Central memory CD8-positive, alpha-beta T cell (primary cell): ENCODE measurements at places on chromosomes 6 and 20.

GRCh38 chr6:138523347-138524210 is 24.3 kb upstream of the NHSL1 start:
- no peak for DNase-seq

- DNase-seq = no peak
Measured at GRCh38 chr6:163712566-163712961, 298.0 kb downstream of the QKI start.

DNA sequence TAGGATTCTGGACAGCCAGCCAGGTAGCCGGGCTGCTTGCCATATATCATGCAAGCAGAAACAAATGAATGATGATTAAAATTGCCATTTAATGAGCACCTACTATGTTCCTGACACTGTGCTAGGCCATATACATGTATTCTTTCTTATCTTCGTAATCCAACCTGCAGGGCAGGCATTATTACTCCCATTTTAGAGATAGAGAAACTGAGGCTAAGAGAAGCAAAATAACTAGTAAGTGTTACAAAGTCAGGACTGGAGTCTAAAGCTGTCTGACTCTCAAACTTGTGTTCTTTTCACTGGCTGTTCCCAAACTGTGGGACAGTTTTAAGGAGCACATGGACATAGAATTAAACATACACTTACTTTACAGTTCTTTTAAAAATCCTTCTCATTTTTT is 2.0 kb downstream of the CD40 start:
- DNase-seq = no peak

DNA sequence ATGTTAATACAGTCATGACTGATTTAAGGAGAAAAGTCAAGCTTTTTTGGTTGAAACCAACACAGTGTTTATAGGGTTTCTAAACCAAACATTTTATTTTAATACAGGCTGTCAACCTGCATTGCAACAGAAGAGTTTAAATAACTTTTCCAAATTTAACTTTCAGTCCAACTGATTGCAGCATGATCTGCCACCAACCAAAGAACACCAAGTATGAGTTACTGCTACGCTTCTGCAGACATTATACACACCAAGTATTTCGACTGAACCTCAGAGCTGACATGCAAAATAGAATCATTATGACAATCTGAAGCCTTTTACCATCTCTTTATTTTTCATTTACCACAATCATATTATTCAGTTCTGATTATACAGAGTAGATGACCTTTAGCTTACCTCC is 151.2 kb upstream of the DST start:
- no peak for DNase-seq

- no peak for DNase-seq
Measured at GRCh38 chr20:38864662-38865061, 59.2 kb downstream of the PPP1R16B start.

- no peak for DNase-seq
Measured at GRCh38 chr6:44650495-44650894, 263.0 kb downstream of the CDC5L start.

GRCh38 chr6:5012519-5012918 is 8.7 kb upstream of the RPP40 start:
- DNase-seq = no peak

GRCh38 chr6:155548576-155548975 is 92.9 kb upstream of the NOX3 start:
- no peak for DNase-seq

DNA sequence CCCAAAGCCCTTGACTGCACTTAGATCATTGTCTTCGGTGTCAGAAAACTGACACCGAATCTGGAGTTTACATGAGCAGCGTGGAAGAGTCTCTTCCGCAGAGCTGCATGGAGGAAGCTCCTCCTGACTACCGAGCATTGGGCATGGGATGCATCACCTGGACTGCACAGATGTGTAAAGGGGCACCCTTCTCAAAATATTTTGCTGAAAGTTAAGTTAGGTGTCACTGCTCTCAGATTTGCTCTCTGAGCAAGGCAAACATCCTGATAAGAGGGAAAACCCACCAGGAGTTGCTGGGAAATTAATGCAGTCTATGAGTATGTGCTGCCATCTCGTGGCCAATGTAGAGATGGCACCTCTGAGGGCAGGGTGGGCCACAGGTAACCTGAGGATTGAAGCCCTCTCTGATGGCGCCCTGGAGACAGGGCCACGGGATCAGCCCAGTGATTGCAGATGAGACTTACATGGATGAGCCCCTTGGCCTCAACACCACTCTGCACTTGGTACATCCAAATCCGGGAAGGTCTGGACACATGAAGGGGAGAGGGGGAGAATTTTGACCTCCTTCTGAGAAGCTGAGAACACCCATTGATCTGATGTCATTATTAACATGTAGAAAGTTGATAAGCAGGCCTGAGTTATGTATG is 129.9 kb downstream of the LPA start:
- DNase-seq = peak; percentile 47

- DNase-seq = peak; percentile 87
Measured at GRCh38 chr6:33570806-33571636, 9.1 kb downstream of the BAK1 start.

DNA sequence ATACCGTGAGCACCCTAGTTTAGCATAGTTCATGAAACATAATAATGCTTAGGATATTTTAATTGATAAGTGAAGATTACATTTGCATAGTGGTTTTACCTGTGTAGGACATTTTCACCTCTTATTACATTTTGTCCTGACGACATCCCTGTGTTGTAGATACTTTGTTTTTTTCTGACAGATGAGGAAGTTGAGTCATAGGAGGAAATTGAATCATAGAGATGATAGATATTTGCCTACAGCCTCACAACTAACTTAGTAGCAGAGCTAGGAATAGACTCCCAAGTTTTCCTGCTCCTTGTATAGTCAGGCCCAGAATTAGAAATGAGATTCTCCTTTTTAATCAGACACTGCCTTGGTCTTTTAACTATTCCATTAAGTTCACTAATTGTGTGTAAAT is 100.5 kb upstream of the SUPT3H start:
- DNase-seq = no peak

GRCh38 chr6:73369157-73369556 is 540 bp downstream of the OOEP start:
- no peak for DNase-seq

DNA sequence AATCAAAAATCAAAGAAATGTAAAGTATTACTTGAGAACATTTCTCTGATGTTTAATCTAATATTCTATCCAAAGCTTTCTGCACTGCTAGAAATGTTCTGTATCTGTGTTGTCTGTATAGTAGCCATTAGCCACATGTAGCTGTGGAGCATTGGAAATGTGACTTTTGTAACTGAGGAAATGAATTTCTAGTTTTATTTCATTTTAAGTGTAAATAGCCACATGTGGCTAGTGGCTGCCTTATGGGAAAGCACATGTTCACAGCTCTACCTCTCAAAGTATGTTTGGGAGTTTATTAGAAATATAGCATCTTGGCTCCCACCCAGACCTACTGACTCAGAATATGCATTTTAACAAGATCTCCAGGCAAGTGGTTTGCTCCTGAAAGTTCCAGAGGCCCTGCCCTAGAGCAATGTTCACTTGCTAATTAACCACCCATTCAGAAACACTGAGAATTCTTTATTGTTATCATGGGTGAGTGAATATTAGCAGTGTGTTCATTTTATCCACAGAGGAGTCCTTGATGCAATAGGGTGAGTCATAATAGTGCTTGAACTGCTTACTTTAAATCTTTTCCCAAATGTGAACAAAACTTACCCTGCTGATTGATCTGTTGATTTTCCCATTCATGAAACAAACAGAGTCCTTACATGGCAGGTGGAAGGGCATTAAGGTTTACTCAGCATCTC is 282.7 kb downstream of the PLCB1 start:
- DNase-seq = no peak

GRCh38 chr20:50304501-50304856 is 113.8 kb downstream of the CEBPB start:
- no peak for DNase-seq

GRCh38 chr6:9204171-9204570 is 768.8 kb upstream of the SLC35B3 start:
- DNase-seq = no peak

DNA sequence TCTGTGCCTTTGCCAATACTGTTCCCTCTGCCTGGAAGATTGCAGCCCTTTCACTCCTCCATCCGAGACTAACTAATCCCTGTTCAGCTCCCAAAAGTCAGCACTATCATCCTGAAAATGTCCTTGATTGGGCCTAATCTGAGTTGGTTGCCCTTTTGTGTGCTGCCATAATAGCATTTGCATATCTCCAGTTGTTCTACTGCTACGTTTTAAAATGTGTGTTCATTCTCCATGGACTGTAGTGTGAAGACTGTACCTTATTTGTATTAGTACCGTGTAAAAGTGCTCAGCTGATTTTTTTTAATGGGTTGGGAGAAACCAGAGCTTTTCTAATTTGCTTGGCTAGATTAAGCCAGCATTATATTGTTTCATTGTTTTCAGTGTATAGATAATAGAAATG is 401.3 kb downstream of the LAMA2 start:
- no peak for DNase-seq

- no peak for DNase-seq
Measured at GRCh38 chr6:1027795-1028569, 283.9 kb upstream of the FOXQ1 start.

DNA sequence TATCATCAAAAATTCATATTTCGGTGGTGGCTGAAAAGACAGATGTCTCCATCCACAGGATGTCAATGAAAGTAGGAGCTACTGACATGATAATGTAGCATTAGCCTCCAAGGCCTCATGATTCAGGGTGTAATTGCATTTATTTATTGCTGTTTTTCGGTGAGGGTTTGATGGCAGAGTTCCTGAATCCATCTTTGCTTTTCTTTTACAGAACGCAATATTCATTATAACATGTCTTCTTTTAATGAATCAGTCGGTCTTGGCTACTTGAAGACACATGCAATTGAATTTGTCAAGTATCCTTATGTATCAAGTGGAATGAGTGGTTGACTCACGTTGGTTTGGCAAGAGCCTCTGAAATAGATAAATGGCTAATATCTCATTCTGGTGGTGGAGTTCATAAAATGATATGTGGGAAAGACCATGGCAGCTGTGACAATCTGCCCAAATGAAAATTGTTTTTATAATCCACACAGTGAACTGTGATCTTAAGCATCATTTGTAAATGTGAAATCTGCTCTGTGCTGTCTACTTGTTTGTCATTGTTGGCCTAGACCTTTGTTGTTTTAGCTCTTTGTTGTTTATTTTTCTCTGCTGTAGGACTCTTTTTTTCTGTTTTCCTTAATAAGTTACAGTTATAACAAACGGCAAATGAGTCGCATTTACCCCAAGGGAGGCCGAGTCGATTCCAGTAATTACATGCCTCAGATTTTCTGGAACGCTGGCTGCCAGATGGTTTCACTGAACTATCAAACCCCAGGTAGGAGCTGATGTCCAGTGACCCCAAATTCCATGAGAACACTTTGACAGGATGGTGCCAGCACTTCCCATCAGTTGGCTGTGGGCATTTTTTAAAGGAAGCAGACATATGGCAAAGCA is 105.7 kb upstream of the LAMP5 start:
- no peak for DNase-seq

- DNase-seq = no peak
Measured at GRCh38 chr6:81929828-81930227, 177.3 kb upstream of the TENT5A start.

- DNase-seq = no peak
Measured at GRCh38 chr6:118663993-118664985, 12.9 kb upstream of the CEP85L start.

- no peak for DNase-seq
Measured at GRCh38 chr6:39758905-39759605, 33.1 kb upstream of the DAAM2 start.

- DNase-seq = no peak
Measured at GRCh38 chr6:12422848-12423247, 132.7 kb downstream of the EDN1 start.

GRCh38 chr6:130000526-130001421 is 17.6 kb upstream of the L3MBTL3 start:
- no peak for DNase-seq

DNA sequence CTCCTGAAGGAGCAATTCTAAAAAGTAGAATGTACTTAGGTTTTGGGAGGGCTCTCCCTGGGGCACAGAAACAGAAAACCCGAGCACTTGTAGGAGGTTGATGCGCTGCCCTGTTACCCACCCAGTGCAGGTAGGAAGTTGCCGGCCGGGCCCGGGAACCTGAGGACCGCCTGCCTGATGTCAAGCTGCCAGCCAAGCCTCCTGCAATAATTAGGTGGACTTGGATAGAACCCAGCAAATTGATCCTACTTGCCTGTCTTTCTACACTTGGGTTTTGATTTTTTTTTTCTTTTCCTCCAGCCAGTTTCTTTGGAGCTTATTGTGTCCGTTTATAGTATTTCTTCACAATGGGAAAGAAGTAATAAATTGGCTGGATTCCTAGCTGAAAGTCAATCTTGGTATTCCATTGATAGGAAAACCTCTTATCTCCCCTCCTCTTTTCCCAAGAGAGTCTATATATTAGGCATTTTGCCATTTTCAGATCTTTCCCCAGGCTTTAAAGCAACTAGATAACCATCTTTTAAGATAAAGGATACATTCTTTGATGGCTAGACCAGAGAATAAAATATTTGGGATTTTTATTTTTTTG is 78.3 kb upstream of the FYN start:
- no peak for DNase-seq

DNA sequence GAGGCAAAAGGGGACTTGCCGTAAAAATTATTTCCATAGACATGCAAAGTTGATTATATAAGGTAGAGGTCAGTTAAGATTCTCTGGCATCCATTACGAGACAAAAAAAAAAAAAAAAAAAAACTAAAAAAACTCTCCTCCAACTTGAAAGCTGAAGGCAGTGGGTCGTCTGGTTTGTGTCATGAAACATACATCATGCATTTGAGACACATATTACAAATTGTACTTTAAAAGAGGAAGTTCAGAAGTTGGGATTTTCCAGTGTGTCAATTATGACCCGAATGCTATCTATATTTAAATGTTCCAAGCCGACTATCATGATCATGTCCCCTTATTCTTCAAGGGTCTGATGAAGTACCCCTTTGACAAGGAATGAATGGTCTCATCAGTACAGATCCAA is 125.1 kb downstream of the ZNF217 start:
- no peak for DNase-seq

DNA sequence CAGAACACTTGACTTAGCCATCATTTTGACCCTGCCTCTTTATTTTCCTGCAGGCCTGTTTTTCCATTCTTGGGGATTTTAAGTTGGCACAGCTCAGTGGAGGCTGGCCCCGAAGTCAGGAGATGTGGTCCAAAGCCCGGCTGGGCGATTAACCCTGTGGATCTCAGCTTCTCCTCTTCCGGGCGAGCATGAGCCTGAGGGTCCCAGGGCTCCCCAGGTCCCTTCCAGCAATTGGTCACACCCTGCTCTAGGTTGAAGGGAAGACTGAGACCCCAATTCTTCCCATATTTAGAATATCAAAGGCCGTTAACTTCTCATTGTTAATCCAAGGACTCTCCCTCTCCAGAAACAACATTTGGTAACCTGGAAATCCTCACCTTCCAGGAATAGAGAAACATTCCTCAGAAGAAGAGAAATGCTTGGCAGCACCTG is 2.3 kb downstream of the THBS2 start:
- no peak for DNase-seq

GRCh38 chr6:149431905-149432775 is 32.1 kb downstream of the SUMO4 start:
- DNase-seq = peak; percentile 90

GRCh38 chr6:161630674-161631073 is 356.8 kb upstream of the AGPAT4 start:
- DNase-seq = no peak
